ENCODE measurements at places on chromosomes 3 and 15.

DNA sequence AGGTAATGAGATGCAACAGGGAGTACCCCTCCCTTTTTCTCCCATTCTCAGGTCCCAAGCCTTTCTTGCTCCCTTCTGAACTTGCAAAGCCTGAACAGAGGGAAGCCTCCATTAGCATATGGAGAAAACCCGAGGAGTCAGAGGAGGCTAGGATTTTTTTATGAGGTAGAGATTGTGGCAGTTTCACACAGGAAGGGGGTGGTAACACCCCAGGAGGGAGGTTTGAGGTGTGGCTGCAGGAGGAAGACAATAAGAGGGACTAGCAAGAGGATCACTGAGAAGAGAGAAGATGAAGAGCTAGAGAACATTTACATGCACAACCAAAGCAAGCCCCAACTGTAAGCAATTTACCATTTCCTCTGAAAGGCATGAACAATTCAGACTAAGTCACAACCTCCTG, 322.7 kb downstream of the SV2B start:
- peak; percentile 7 for DNase-seq

- DNase-seq, result no peak
These were observed 238.3 kb upstream of the FEZF2 start for GRCh38 chr3:62611541-62612240.

DNA sequence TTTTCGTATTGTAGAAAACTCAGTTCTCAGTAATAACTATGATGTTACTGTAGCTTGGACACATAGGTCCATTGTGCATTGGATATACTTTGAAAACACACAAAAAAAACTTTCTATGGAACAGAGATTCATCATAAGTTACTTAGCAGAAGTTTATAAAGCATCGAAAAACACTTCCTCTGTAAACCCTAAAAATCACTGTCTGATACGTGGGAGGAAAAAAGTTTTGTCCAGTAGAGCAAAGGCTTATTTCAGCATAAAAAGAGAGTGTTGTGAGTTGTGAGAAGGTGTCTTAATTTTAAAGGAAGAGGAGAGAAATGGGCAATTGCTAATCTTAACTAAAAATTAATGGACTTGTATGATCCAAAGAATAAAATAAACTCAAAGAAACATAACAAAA, 64.8 kb downstream of the OSTN start:
- DNase-seq, result no peak

GRCh38 chr15:83062768-83063180, 4.3 kb downstream of the BTBD1 start:
- no peak for DNase-seq

DNA sequence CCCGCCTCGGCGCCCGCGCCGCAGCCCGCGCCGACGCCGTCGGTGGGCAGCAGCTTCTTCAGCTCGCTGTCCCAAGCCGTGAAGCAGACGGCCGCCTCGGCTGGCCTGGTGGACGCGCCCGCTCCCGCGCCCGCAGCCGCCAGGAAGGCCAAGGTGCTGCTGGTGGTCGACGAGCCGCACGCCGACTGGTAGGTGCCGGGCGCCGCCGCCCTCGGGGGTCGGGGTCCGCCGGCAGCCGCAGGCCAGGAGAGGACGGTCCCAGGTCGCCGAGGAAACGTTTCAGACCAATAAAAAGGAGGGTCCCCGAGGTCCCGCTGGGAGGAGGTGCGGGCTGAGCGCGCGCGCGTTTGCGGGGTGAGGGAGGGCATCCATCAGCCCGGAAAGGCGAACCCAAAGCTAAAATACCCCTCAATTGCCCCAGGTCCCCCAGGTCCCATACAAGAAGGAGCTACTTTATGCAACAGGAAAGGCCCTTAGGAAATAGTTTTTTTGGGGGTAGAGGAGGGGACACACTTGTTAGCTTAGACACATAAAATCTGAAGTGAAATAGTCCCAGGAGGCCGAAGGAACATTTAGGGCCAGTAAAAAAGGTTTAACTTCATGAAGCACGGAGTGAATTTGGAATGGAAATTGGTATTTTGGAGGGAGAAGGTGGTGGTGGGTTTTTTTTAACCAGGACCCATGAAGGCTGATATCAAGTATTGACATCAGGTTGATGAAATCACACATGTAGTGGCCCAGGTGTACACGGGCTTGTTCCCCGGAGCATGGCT, 739 bp downstream of the SYN2 start:
- DNase-seq, result peak; percentile 11

- DNase-seq, result no peak
These were observed 6.0 kb upstream of the TM2D3 start for GRCh38 chr15:101657968-101658784.

- no peak for DNase-seq
These were observed 413.7 kb upstream of the LMCD1 start for GRCh38 chr3:8087951-8088350.

- DNase-seq, result no peak
These were observed 81.7 kb downstream of the MEGF11 start for GRCh38 chr15:66171841-66172240.

DNA sequence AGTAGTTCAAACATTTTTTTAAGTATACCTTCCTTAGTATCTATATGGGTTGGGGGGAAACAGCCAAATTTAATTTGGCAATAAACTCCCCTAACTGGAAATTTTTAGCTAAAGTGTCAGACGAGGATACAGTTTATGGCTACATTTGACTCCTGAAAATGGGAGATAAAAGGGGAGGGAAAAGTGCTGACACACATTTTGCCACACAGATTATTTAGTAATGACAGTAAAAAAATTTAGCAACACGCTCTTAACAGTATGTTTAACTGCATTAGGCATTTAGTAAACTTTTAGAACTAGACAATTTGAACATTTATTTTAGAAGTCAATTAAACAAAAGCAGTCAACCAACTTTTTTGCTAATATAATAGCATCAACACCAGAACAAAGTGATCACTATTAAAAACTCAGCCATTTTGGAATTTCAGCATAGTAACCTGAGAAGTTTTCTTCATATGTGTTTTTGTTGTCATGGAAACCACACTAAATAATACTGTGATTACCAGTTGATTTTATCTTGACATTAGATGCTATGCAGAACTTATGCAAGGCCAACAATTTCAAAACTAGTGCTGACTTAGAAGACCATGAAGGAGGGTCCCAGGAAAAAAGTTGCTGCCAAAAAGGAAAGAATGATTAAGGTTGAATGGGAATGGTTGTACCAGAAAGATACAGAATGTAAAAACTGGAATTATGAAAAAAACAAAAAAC, 47.0 kb upstream of the TFG start:
- DNase-seq, result no peak

- no peak for DNase-seq
These were observed 307.2 kb downstream of the FEZF2 start for GRCh38 chr3:62065985-62066693.

- DNase-seq, result no peak
These were observed 14.3 kb upstream of the TLE3 start for GRCh38 chr15:70112074-70112395.

- DNase-seq, result no peak
These were observed 6.9 kb upstream of the PSMA4 start for GRCh38 chr15:78533331-78533730.

GRCh38 chr3:178947738-178948137, 123.9 kb downstream of the ZMAT3 start:
- DNase-seq, result no peak

DNA sequence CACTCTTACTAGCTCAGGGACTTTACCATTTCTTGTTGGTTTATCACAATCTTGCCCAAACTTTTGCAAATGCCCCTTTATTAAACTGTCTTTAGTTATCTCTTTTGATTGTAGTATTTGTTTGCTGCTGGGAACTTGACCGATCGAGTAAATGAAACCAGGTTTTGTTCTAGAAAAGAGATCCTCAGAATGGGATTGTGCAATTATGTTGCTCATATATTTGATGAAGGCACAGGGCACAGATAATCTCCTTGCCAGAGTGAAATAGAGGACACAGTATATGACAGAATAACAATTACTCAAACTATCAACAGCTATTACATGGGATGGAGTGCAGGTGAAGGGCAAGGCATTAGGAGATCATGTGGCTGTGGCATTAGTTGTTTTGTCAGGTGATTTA, 216.6 kb upstream of the RASGRP1 start:
- DNase-seq, result no peak

- no peak for DNase-seq
These were observed 2.9 kb downstream of the FAM240A start for GRCh38 chr3:46615050-46615775.

DNA sequence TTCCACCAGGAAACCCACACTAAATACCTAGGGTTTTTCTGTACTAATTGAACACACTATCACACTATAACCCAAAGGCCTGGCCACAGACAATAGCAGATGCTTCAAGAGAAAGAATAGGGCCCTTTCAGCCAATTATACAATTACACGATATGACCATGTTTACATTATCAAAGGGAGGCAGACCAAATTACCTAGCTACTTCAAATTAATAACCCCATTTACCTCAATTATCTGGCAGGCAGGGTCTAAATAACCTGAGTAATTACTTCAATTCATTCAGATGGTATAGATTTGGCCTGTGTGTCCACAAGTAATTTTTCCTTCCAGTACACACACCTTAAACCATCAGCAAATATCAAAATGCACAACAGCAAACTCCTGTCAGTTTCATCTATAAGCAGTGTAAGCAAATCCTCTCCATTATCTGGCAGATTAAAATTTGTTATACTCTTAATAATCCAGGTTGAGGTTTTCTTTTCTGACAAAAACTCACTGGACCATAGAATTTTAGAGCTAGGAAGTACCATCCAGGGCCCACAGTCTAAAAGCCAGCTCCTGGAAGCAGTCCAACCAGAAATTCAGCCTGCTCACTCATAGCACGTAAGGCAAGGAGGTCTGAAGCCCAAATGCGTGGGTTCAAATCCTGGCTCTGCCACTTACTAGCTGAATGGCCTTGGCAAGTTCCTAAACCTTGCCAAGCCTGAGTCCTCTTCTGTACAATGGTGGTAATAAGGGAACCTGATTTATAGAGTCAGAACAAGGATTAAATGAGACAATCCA, 51.8 kb downstream of the RFTN1 start:
- no peak for DNase-seq

GRCh38 chr3:67104388-67104787, 106.3 kb downstream of the KBTBD8 start:
- DNase-seq, result no peak

DNA sequence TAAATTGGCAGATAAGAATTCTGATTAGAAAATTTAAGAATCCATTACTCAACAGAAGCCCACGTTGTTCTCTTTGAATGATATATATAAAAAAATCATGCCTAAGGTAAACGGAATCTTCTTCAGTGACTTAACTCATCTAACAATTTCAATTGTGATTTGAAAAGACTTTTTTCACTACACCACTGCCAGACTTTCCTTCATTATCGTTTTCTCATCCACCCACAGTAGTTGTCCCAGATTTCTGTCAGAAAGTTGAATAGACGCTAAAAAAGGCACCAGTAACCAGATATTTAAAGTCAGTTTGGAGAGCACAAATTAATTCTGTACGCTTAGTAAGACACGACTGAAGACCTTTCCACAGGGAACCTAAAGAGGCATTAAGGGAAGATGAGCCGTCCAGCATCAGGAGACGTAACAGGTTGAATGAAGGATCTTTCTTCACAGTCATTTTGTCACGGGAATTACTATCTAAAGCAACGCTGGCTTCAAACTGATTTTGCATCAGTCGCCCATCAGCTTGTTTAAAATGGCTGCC, 1.3 kb downstream of the HIGD1A start:
- no peak for DNase-seq

DNA sequence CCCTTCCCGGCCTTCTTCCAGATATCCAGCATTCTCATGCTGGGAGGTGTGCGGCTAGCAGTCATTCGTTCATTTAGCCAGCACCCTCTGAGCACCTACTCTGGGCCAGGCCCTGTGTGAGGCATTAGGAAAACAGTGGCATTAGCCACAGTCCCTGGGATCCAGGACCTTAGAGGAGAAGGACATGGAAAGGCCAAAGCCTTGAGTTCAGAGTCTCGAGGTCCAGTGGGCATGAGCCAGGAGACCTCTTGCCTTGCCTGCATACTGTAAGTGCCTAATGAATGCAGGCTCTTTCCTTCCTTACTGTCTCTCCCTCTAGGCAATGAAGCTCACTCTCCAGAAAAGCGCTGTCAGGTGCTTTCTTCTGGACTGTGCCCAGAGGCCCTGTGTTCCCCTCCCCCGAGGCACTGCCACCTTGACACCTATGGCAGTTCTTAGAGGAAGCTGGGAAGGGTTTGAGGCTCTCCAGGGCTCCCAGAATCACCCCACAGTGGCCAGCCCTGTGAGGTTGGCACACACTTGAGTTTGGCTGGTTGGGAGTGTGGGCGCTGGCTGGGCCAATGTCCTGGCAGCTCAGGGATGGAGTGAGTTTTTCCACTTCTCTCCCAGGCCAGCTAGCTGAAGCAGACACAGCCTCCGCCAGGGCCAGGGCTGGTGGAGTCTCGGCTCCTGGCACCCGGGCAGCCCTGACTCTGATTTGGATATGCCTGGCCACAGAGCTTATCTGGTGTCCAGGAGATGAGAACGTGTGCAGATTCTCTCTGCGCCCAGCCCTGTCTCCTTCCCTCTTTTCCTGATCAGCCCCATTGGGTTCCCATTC, 5.4 kb downstream of the CORO2B start:
- no peak for DNase-seq

- DNase-seq, result no peak
These were observed 1.5 kb upstream of the SMAD3 start for GRCh38 chr15:67063689-67064606.

- no peak for DNase-seq
These were observed 11.1 kb upstream of the TSPAN3 start for GRCh38 chr15:77081971-77082370.

DNA sequence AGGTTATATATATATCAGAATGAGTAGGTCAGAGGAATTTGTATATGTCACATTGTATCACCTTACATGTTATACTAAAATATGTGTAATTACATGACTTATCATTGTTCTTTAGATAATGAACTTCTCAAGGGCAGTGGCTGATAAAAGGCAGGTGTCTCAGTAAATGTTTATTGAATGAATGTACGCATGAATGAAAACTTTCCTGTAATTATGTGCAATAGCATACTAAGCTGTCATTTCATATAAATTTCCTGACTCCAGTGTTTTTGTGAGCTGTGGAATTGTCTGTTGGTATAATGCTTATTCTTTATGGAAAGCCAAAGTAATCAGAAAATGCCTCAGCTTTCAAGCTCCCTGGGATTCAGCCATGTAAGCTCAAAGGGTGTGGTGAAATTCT, 4.2 kb downstream of the TBC1D23 start:
- no peak for DNase-seq

DNA sequence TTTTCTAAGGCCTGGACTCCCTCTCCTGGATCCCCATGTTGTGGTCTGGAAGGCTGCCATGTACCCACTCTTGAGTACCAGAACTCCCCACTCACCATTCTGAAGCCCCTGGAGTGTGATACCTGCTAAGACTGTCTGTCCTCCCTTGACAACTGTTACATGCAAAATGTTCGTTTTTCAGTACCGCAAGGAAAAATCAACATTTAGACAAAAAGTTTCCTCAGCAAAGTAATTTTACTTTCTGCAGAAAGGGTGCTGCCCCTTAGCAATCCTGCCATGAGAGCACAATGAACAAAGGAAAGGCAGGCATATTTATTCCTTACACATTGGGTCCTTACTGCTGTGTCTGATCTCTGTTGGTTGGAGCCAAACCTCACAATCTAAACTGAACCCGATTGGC, 7.0 kb upstream of the GK5 start:
- no peak for DNase-seq
